Activated gamma-delta T cell treated with Interleukin-2 at 50 U/mL for 16 hours (primary cell): ENCODE measurements at places on chromosomes 4 and X.

DNA sequence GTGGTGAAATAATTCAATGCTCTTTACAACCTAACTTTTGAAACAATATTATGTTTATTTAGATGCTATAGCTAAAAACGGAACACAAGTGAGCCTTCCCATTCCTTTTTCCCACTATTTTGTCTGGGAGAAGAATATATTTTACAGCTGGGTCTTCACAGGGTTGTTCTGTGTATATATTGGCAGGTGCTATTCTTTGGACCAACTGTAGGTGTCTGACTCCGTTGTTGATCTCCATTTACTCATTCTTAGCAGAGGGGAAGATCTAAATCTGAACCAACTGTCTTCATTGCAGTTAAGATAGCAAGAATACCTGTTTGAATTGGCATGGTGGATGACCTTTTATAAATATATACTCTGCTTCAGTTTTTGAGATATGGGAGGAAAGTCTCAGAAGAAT lies 257.4 kb downstream of the CFAP299 start:
- no peak for DNase-seq

DNA sequence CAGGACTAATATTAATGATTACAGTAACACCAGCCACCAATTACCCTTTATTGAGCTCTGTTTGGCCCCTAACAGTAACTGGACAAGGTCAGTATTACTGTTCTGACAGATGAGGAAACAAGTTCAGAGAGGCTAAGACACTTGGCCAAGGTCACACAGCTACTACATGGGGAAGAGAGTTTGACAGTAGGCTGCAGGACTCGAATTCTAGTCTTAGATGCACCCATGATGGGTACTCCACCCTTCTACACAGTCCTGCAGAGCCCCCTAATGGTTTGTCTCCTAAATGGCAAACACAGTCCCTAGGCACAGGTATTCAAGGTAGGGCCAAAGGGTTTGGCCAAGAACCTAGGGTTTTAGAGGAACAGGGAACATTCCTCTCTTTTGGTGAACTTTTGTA lies 93.9 kb downstream of the NSUN7 start:
- DNase-seq: no peak

DNA sequence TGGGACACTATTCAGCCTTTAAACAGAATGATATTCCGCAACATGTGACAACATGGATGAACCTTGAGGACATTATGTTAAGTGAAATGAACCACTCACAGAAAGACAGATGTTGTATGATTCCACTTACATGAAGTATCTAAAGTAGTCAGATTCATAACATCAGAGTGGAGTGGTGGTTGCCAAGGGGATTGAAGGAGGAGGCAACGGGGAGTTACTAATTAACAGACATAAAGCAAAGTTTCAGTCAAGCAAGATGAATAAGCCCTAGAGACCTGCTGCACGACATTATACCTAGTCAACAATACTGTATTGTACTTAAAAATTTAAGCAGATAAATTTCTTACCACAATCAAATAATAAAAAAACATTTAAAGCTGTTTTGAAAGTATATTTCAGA lies 105.0 kb upstream of the NR0B1 start:
- no peak for DNase-seq

GRCh38 chr4:5134620-5135019 lies 83.3 kb downstream of the STK32B start:
- DNase-seq: no peak

GRCh38 chrX:18961686-18962085 lies 22.2 kb downstream of the PHKA2 start:
- DNase-seq: no peak

DNA sequence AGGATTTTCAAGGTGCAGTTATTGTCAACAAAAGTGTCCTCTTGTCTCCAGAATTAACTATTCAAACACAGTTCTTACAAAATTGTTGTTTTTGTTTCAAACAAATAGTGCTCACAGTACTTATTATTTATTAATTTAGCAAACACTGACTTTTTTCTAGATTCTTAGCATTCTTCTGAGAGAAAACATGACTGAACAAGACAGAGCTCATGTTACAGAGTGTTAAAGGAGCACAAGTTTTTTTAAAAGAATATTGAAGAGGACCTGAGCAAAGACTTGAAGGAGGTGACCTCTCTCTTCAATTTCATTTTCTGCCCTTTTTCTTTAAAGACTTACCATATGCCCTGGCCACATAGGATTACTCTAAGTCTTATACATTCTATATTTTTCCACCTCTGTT lies 2220.3 kb upstream of the AGA start:
- no peak for DNase-seq

DNA sequence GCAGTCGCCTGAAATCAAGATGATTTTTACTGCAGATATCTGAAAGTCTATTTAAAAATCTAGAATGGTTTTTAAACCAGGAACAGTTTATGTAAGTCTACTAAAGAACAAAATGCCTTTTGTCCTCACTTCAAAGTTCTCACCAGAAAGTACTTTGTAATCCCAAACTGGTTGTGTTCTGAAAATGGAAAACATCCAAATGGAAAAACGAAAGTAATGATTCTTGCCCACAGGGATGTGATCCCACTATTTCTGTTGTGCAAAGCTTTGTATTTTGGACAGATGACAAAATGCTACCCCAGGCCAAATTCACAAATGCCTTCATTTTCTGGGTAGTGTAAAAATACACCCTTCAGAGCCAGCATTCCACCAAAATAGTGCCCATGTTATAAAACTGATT lies 265.5 kb upstream of the FTHL17 start:
- no peak for DNase-seq

GRCh38 chrX:57353472-57354132 lies 67.1 kb downstream of the FAAH2 start:
- no peak for DNase-seq

- DNase-seq: no peak
Observed at GRCh38 chr4:52001616-52002015, 18.5 kb downstream of the LRRC66 start.

GRCh38 chr4:168360271-168360670 lies 41.7 kb upstream of the DDX60 start:
- no peak for DNase-seq

GRCh38 chr4:139971111-139971510 lies 182.9 kb downstream of the MAML3 start:
- DNase-seq: no peak

DNA sequence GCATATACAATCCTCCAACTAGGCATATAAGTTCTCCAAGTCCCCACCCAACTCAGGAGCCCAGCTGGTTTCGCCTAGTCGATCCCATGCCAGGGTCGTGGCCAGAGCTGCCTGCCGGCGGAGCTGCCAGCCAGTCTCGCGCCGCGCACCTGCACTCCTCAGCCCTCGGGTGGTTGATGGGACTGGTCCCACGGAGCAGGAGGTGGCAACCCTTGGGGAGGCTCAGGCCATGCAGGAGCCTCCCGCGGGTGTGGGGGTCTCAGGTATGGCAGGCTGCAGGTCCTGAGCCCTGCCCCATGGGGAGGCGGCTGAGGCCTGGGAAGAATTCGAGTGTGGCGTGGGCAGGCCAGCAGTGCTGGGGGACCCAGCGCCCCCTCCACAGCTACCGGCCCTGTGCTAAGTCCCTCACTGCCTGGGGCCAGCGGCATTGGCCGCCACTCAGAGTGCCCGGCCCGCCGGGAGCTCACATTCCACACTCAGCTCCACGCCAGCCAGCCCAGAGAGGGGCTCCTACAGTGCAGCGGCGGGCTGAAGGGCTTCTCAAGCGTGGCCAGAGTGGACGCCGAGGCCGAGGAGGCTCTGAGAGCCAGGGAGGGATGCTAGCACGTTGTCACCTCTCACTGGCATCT lies 1086.4 kb upstream of the PCDH10 start:
- no peak for DNase-seq

DNA sequence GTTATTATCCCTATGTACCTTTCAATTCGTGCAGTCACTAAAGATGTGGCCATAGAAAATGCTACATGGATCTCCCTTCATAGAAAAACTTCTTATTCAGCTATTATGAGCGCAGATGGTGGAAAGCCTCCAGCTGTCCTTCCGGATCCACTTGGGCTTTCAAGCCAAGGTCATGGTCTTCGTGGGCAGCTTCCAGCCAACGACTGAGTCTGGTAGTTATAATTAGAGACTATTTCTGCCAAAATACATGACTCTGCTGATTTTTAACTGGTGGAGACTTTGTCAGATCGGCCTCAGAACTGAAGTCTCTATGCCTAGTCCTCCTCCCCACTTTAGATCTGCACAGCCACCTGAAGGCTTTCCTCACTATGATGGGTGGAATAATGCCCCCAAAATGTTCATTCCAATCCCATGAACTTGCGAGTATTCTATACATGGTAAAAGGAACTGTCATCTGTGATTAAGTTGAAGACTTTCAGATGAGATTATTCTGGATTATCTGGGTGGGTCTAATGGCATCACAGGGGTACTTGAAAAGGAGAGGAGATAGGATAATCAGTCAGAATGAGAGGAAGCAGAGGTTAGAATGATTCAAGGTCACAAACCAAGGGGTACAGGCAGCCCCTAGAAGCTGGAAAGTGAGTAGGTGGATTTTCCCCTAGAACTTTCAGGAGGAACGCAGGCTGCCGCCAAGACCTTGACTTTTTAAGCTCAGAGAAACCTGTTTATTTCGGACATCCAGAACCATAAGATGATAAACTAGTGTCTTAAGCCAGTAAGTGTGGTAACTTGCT lies 171.1 kb upstream of the CXCL13 start:
- no peak for DNase-seq

- no peak for DNase-seq
Observed at GRCh38 chr4:152075253-152075928, 314.6 kb upstream of the GATB start.

GRCh38 chr4:113700602-113701150 lies 60.9 kb downstream of the CAMK2D start:
- DNase-seq: no peak

DNA sequence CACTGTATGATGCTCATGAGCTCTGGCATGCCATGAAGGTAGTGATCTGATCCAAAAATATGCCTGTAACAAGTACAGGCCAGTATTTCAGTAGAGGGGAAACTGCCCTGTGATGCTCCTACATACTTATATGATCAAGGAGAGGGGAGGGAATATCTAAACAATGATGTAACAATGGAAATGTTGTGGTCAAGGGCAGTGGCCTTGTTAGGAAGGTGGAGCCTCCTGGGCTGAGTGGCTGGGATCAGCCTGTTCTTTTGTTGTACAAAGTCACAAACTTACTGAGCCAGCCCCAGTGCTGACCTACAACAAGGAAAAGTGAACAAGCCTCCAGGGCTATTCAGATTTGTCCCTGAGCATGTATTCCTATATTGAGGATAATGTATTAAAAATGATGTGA lies 70.3 kb downstream of the ANXA10 start:
- DNase-seq: no peak

- no peak for DNase-seq
Observed at GRCh38 chr4:87108142-87108546, 112.3 kb downstream of the KLHL8 start.

GRCh38 chr4:85607624-85608023 lies 132.7 kb downstream of the ARHGAP24 start:
- no peak for DNase-seq

- peak; percentile 48 for DNase-seq
Observed at GRCh38 chrX:107710617-107711391, 64.8 kb downstream of the TSC22D3 start.

DNA sequence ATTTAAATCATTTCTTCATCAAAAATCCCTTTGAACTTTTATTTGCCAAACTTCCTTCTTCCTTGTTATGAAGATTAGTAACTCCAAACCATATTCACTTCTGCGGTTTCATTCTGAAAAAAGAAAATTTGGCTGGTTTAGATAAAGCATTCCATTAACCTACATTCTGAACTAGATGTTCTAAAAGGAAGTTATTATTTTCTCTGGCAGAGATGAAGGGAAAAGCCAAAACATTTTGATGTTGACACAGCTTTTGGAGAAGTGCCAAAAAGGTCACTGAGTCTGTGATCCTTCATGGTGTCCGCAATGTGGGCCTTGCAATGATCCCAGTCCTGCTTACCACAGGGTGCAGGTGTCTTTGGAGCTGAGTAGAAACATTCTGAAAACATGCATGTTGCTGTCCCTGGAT lies 36.0 kb downstream of the CXCL8 start:
- DNase-seq: no peak

GRCh38 chrX:101208152-101208905 lies 11.3 kb upstream of the DRP2 start:
- no peak for DNase-seq

- DNase-seq: no peak
Observed at GRCh38 chrX:15206306-15206705, 63.6 kb downstream of the ASB9 start.

DNA sequence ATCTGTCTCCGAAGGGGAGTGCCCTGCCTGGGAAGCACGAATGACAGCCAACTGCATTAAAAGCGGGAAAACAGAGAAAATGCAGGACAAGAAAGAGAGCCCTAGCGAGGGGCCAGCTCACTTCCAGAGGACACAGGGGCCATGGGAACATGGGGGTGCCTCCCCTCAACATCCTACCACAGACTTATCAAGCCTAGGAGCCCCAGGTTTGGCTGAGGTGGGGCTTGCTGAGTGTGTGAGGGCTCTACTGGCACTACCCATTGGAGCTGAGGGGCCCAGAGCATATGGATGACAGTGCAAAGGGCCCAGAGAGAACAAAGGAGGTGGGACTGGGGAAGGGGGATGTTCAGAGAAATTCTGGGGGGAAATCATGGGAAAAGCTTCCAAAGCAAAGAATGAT lies 101.8 kb downstream of the PJA1 start:
- DNase-seq: no peak

DNA sequence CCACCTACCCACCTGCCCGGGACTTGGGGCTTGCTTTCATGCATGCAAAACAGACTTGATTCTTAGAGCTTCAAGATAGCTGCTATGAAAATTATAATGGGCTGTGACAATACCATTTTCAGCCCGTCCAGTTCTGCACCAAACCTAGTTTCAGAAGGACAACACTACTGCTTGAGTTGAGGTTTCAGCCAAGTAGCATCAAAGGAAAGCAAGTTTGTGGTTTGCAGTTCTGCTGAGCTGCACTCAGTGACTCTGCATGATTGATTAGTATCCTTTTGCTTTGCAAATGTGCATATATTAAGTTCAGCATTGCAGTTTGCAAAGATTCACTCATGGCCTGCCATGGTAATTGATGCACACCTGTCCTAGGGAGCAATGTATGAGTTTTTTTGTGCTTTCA lies 442.7 kb downstream of the RPA4 start:
- no peak for DNase-seq

GRCh38 chr4:100100985-100101384 lies 89.3 kb downstream of the DDIT4L start:
- no peak for DNase-seq

GRCh38 chr4:93879919-93880318 lies 51.4 kb downstream of the ATOH1 start:
- no peak for DNase-seq

GRCh38 chr4:177287255-177287654 lies 22.4 kb upstream of the NEIL3 start:
- DNase-seq: no peak

GRCh38 chrX:149937871-149938426 lies 342 bp downstream of the EOLA2 start:
- DNase-seq: peak; percentile 11

GRCh38 chr4:22072240-22072639 lies 123.7 kb upstream of the KCNIP4 start:
- no peak for DNase-seq
